ENCODE measurements at places on chromosomes 7 and 10. TPM values are rescaled to one million over a fixed set of nuclear protein-coding genes. Genes with fewer than 3 reads are reported as not detected.

The SVOPL gene
- not detected for total RNA-seq

The ARHGEF5 gene
- total RNA-seq = 4.4 TPM

The CFAP46 gene
- 1.5 TPM for total RNA-seq

The RTKN2 gene
- 0.19 TPM for total RNA-seq

The INSYN2A gene
- not detected for total RNA-seq

The NEURL1 gene
- 0.20 TPM for total RNA-seq

The CFTR gene
- 0.28 TPM for total RNA-seq

The GALNT11 gene
- 26.2 TPM for total RNA-seq

The CCL24 gene
- not detected for total RNA-seq

The GFRA1 gene
- 7.5 TPM for total RNA-seq

The CPVL gene
- 10.4 TPM for total RNA-seq

The ETV1 gene
- total RNA-seq = 36.3 TPM

The STEAP1 gene
- 1.5 TPM for total RNA-seq

The GPR158 gene
- total RNA-seq = 0.08 TPM

The TMEM213 gene
- total RNA-seq = not detected

The TAS2R4 gene
- total RNA-seq = 0.34 TPM

The MMD2 gene
- not detected for total RNA-seq

The BET1 gene
- 16.4 TPM for total RNA-seq

The CYP26C1 gene
- total RNA-seq = 0.09 TPM

The ELN gene
- total RNA-seq = 126 TPM

The ASB10 gene
- total RNA-seq = 4.5 TPM

The AKR1D1 gene
- not detected for total RNA-seq

The ZNF727 gene
- total RNA-seq = 3.2 TPM

The PLXNA4 gene
- total RNA-seq = 12.2 TPM

The TMEM176A gene
- total RNA-seq = 167 TPM

The FANK1 gene
- total RNA-seq = 0.58 TPM

The ZNF33A gene
- 25.5 TPM for total RNA-seq

The CFAP58 gene
- 3.0 TPM for total RNA-seq

The UTF1 gene
- total RNA-seq = not detected

The AMZ1 gene
- 0.94 TPM for total RNA-seq

The UCMA gene
- total RNA-seq = not detected

The GHRHR gene
- not detected for total RNA-seq

The AVL9 gene
- 15.5 TPM for total RNA-seq
